ENCODE measurements at places on chromosomes 5 and 9. TPM values are rescaled to one million over a fixed set of nuclear protein-coding genes. Genes with fewer than 3 reads are reported as not detected.

DNA sequence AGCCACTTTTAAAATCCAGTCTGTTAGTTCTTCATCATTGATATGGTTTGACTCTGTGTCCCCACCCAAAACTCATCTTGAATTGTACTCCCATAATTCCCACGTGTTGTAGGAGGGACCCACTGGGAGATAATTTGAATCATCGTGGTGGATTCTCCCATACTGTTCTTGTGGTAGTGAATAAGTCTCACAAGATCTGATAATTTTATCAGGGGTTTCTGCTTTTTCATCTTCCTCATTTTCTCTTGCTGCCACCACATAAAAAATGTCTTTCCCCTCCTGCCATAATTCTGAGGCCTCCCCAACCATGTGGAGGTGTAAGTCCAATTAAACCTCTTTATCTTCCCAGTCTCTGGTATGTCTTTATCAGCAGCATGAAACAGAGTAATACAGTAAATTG lies 26.9 kb upstream of the SH3TC2 start:
- no peak overlapping the region for H3K27ac ChIP-seq
- H3K4me1 ChIP-seq: no peaks in the 10 kb centered on the region
- DNase-seq: no peak
- no peaks in the 10 kb centered on the region for H3K36me3 ChIP-seq

- no peak overlapping the region for H3K27ac ChIP-seq
- H3K36me3 ChIP-seq: no peaks in the 10 kb centered on the region
- H3K27me3 ChIP-seq: no peaks in the 10 kb centered on the region
- DNase-seq: no peak
These were observed 47.2 kb downstream of the MACIR start for GRCh38 chr5:103305809-103306208.

The LEAP2 gene
- 1.0 TPM for total RNA-seq

DNA sequence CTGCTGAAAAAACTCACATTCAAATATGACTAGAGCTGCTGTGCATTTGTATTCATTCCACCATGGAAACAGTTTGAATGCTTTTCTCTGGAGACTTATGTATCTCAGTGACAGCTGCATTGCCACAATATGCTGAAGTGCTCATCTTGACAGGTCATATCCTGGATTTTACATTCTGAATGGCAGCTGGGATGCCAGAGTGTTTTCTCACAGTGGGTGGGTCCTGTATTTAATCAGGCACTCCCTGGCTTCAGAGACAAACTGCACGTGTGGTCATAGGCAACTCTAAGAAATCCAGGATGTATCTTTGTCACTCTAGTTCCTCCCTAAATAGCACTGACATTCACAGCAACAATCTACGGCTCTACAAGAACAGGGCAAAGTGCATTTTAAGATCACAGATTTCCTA lies 75.6 kb downstream of the ST8SIA4 start:
- no peak overlapping the region for H3K4me3 ChIP-seq
- H3K36me3 ChIP-seq: no peaks in the 10 kb centered on the region
- no peaks in the 10 kb centered on the region for H3K4me1 ChIP-seq
- DNase-seq: no peak
- no peaks in the 10 kb centered on the region for H3K27me3 ChIP-seq

DNA sequence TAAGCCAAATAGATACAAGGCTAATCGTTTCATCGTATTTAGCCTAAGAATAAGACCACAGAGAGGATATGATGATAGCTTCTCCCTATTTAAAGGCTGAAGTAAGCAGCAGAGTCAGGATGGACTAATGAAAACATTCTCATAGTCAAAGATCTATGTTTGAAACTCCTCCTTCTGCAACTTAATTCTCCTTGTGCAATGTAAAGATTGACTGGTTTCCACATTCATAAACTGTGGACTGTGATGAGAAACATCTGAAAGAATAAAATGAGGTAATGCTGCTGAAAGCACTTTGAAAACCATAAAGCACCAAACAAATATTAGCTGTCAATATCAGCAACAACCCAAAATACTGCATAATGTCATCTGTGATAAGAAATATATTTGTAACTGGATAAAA lies 361.9 kb downstream of the CSNK1G3 start:
- H3K4me3 ChIP-seq: no peak overlapping the region
- no peaks in the 10 kb centered on the region for H3K27me3 ChIP-seq
- no peaks in the 10 kb centered on the region for H3K36me3 ChIP-seq
- peak overlapping the region; percentile 27 for H3K27ac ChIP-seq
- no peak for DNase-seq
- H3K4me1 ChIP-seq: peaks cover 11% of the 10 kb centered on the region

The TMC1 gene
- total RNA-seq: 2.5 TPM

- no peak for DNase-seq
- no peaks in the 10 kb centered on the region for H3K4me1 ChIP-seq
- H3K36me3 ChIP-seq: no peaks in the 10 kb centered on the region
These were observed 169.4 kb downstream of the TRPM3 start for GRCh38 chr9:70951749-70952727.

DNA sequence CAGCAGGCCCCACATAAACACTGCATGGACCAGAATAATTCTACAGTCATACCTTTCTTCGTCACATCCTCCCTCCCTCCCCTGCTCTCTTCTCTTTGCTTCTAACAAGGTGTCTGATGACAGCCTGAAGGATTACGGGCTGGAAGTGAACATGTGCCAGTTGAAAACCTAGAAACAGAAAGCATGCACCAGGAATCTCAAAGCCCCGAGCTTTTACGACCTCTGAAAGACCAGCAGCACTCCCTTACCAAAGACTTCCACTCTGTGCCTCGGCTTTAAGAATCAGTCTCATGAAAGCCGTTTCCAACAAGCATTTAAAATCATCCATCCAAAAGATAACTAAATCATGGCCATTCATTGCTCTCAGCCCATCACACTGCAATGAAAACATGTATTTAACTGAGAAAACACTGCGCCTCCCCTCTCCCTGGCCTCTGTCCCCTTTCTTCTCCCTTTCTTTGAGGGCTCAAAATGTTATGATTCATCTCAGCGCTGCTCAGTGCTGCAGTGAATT lies 21.3 kb downstream of the MSX2 start:
- H3K36me3 ChIP-seq: no peaks in the 10 kb centered on the region
- no peaks in the 10 kb centered on the region for H3K4me1 ChIP-seq
- peaks cover 15% of the 10 kb centered on the region for H3K27me3 ChIP-seq
- no peak overlapping the region for H3K27ac ChIP-seq
- no peak overlapping the region for H3K4me3 ChIP-seq

GRCh38 chr9:7067169-7067568 lies 309.4 kb downstream of the KDM4C start:
- H3K4me3 ChIP-seq: no peak overlapping the region
- H3K27me3 ChIP-seq: no peaks in the 10 kb centered on the region
- no peak overlapping the region for H3K27ac ChIP-seq
- no peaks in the 10 kb centered on the region for H3K36me3 ChIP-seq

DNA sequence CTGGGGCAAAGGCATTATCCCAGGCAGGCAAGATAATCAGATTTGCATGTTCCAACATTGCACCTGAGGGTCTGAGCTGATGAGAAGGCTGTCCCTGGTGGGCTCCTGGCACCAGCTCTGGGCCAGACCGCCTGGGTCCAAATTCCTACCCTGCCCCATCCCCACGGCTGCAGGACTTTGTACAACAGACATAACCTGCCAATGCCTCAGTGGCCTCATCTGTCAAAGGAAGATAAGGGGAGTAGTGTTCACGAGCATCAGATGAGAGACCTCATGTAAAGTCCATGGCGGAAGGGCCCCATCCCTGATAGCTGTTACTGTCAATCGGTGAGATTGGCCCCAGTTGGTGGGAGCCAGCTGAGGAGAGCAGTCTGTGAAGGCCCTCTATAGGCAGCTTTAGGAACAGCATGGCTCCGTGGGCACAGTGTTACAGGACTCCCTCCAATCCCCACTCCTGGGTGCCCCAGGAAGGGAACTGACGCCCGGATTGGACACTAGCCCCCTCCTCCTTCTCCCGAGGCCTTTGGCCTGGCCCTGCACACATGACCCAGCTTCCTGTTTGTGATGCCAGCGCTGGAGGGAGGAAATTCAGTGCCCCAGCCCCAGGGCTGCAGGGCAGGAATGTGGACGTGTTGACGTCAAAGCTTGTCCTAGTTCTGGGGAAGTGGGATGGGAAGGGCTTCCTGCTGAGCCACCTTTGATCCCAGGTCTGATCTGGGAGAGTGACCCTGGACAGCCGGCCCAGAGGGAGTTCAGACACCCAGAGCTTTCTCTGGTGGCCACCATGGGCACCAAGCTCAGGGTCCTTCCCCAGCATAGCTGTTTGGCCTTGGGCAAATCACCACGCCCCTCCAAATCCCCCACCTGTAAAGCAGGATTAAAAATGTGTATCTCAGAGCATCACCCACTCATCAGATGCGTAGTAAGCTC lies 56.2 kb downstream of the DUSP1 start:
- H3K36me3 ChIP-seq: no peaks in the 10 kb centered on the region
- H3K4me3 ChIP-seq: no peak overlapping the region
- 0 out of 2 replicates have a peak, but pooled peaks cover 1% of the 10 kb centered on the region for H3K4me1 ChIP-seq
- H3K27ac ChIP-seq: no peak overlapping the region

The KLF4 gene
- 7.1 TPM for total RNA-seq

The SECISBP2 gene
- 62.7 TPM for total RNA-seq

The FOXI1 gene
- total RNA-seq: not detected

The CARD6 gene
- total RNA-seq: 0.22 TPM

DNA sequence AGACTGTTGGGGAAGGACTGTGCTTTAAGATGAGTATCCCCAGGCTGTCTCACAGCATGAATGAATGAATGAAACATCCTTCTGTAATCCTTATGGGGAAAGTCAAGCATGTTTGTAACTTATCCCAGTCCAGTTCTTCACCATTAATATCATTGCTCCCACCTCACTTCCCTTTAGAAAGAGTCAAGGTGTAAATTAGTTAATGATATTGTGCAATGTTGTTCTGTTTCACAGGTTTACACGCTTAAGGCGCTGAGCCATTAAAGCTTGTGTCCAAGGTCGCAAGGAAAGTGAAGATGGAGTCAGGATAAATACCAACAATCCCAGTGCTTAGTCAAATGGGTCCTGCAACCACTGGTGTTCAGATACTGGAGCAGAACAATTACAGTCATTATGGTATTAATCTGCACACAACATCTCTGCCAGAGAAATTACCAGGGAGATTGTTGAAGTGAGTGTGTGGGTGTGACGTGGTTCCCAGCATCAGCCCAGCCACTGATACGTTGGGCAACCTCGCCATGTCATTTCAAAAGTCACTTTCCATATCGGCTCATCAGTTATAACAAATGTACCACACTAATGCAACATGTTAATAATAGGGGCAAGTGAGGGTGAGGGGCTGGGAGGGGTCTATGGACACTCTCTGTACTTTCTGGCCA lies 1.5 kb upstream of the MYO10 start:
- peak overlapping the region; percentile 86 for H3K4me3 ChIP-seq
- H3K36me3 ChIP-seq: no peaks in the 10 kb centered on the region
- no peak for DNase-seq
- H3K4me1 ChIP-seq: no peaks in the 10 kb centered on the region
- peaks cover 20% of the 10 kb centered on the region for H3K27me3 ChIP-seq

The ADGRD2 gene
- total RNA-seq: 1.2 TPM

DNA sequence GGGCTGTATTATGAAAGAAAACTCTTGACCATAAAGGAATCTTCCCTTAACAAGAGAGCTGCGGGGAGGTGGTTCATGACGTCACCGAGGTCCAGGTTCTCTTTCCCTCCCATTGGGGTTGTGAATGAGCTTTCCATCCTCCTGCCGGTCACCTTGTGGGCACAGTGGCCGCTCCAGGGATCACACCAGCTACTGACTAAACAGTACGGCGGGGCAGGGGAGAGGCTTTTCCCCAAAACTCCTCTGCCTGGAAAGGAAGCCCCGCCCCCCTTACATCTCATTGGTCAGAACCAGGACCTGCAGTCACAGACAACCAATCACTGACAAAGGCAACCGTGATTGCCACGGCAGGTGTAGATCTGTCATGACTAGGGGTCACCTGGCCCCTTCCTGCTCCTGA lies 35.6 kb downstream of the ROR2 start:
- H3K4me3 ChIP-seq: no peak overlapping the region
- H3K27ac ChIP-seq: no peak overlapping the region
- DNase-seq: peak; percentile 53
- H3K36me3 ChIP-seq: no peaks in the 10 kb centered on the region
- no peaks in the 10 kb centered on the region for H3K27me3 ChIP-seq
- H3K4me1 ChIP-seq: no peaks in the 10 kb centered on the region

The TSSK1B gene
- total RNA-seq: not detected

The PPP3R2 gene
- not detected for total RNA-seq

- no peaks in the 10 kb centered on the region for H3K27me3 ChIP-seq
- DNase-seq: no peak
- no peak overlapping the region for H3K27ac ChIP-seq
- no peaks in the 10 kb centered on the region for H3K36me3 ChIP-seq
These were observed 161.2 kb upstream of the SPRY4 start for GRCh38 chr5:142486020-142486419.

GRCh38 chr5:143050183-143050582 lies 280.0 kb downstream of the ARHGAP26 start:
- DNase-seq: no peak
- H3K27ac ChIP-seq: no peak overlapping the region
- no peaks in the 10 kb centered on the region for H3K27me3 ChIP-seq
- no peaks in the 10 kb centered on the region for H3K36me3 ChIP-seq
- H3K4me1 ChIP-seq: peaks cover 6% of the 10 kb centered on the region

The NRARP gene
- 22.8 TPM for total RNA-seq

The CTNND2 gene
- total RNA-seq: 7.0 TPM

The BARX1 gene
- 1.2 TPM for total RNA-seq

The SLC4A9 gene
- total RNA-seq: not detected

DNA sequence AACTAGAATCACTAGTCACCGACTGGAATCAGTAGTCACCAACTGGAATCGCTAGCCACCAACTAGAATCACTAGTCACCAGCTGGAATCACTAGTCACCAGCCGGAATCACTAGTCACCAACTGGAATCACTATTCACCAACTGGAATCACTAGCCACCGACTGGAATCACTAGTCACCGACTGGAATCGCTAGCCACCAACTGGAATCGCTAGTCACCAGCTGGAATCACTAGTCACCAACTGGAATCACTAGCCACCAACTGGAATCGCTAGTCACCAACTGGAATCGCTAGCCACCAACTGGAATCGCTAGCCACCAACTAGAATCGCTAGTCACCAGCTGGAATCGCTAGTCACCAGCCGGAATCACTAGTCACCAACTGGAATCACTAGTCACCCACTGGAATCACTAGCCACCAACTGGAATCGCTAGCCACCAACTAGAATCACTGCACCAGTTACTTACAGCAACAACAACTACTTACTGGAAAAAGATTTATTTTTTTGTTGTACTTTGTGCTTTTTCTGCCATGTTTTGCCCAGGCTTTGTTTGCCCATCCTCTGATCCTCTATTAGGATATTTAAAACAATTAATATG lies 25.7 kb upstream of the FLT4 start:
- H3K4me3 ChIP-seq: peak overlapping the region; percentile 71
- no peak for DNase-seq
- H3K27me3 ChIP-seq: peaks cover 8% of the 10 kb centered on the region
- H3K27ac ChIP-seq: no peak overlapping the region
- no peaks in the 10 kb centered on the region for H3K36me3 ChIP-seq
- no peaks in the 10 kb centered on the region for H3K4me1 ChIP-seq

The ST6GALNAC6 gene
- 30.2 TPM for total RNA-seq

GRCh38 chr5:28517691-28518090 lies 1479.3 kb upstream of the CDH9 start:
- peaks cover 21% of the 10 kb centered on the region for H3K36me3 ChIP-seq
- H3K27ac ChIP-seq: no peak overlapping the region
- no peaks in the 10 kb centered on the region for H3K27me3 ChIP-seq
- H3K4me3 ChIP-seq: no peak overlapping the region
- H3K4me1 ChIP-seq: no peaks in the 10 kb centered on the region

GRCh38 chr5:33489481-33490067 lies 48.8 kb downstream of the TARS1 start:
- no peaks in the 10 kb centered on the region for H3K27me3 ChIP-seq
- H3K27ac ChIP-seq: no peak overlapping the region
- DNase-seq: peak; percentile 56
- H3K36me3 ChIP-seq: peaks cover 20% of the 10 kb centered on the region
- no peak overlapping the region for H3K4me3 ChIP-seq
- H3K4me1 ChIP-seq: no peaks in the 10 kb centered on the region
